Occipital lobe (tissue), 3 donors: ENCODE measurements at places on chromosomes 3 and 15. TPM values are rescaled to one million over a fixed set of nuclear protein-coding genes. Genes with fewer than 3 reads are reported as not detected.

Gene SERPINI2
- 2.0 TPM for total RNA-seq

Gene EOGT
- total RNA-seq = 8.6 TPM

Gene PGBD4
- total RNA-seq = 6.2 TPM

Gene CAMK2N2
- 3.4 TPM for total RNA-seq

Gene KLHL6
- total RNA-seq = 1.1 TPM

Gene TRIM71
- total RNA-seq = 2.5 TPM

GRCh38 chr3:47324278-47324865 lies 41.6 kb downstream of the KLHL18 start:
- peak; percentile 16 for DNase-seq

DNA sequence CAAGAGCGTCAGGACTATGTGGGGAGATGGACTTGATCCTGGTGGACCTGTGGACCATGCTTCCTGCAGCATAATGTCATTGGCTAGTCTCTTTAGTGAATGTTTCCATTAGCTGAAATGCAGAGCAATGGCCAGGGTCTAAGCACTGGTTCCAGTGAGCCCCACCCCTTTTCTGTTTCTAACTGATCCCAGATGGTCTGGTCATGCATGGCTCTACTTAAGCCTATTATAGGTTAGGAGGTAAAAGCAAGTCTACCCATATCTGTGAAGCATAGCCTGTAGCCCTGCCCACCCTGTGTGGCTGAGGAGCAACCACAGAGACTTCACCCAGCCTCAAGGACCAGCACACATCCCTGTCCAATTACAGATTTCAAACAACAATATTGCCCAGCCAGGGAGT lies 419.2 kb downstream of the ZNF385D start:
- DNase-seq = no peak

DNA sequence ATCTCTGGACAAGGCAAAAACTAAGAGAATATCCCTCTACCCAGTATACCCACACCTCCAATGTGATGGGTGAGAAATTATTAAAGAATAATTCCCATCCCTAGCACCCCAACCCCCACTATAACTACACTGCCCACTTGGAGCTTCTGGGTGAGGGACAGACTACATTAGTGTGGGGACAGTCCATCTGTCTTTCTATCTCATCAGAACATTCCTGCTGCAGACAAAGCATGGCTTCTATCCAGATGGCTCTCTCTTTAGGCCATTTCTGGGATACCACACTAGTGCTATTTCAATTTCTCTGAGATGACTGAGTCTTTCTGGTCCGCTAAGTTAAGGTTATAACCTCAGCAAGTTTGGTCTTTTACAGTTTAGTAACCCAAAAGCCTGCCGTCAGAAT lies 6.6 kb downstream of the CSNK1G1 start:
- DNase-seq = no peak

DNA sequence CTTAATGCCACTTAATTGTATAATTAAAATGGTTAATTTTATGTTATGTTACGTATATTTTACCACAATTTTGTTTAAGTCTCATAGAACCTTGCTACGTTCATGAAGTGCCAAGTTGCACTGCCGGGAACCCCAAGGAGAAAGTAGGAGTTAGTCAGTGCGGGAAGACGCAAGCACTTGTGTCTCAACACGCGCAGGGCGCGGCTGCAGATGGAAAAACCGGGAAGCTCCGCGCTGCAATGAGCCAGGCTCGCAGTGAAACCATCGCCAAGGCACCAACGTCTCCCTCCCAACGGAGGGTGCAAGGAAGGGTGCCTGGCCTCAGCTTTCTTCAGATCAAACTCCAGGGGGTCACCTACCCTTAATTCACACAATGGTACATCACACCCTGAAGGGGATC lies 21.6 kb downstream of the MAGI1 start:
- no peak for DNase-seq

- no peak for DNase-seq
Measured at GRCh38 chr15:84826369-84826823, 9.2 kb downstream of the ALPK3 start.

GRCh38 chr3:131892331-131892730 lies 142.5 kb downstream of the CPNE4 start:
- no peak for DNase-seq

DNA sequence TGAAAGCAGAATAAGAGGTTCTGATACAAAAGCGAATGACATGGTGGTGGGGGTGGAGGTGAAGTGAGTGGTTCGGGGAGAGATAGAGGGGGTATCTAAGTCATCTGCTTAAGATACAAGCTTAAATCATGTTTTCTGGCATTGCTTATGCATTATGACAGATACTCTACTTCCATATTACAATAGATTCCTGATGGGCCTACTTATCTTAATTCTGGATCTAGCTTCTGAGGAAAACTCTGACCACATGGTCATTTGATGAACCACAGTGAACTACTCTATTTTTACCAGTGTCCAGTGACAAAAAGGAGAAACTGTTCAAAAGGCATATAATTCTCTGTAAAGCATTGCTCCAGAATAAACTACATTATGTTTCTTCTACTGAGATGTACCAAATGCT lies 673.7 kb upstream of the CCDC54 start:
- DNase-seq = no peak

- no peak for DNase-seq
Measured at GRCh38 chr3:31422237-31422636, 110.5 kb upstream of the STT3B start.

GRCh38 chr3:44862226-44862637 lies 520 bp downstream of the TMEM42 start:
- no peak for DNase-seq

DNA sequence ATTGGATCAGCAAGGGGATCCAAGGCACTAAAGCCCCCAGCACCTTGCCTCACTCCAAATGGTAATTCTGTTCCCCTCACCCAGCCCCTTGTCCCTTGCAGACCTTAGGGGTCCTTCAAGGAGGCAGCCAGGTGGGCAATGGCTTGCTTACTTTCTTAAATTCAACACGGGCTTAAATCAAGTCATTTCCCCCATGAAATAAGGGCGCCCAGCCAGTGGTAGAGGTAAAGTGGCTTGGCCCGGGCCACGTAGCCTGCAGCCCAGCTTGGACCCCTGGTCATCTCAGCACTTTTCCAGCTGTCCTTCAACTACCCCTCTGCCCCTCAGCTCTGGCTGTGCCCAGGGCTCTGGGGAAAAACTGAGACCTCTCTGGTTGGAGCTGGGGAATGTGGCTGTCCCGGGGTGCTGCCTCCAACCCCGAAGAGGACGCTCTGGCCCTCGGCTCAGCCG lies 1.2 kb downstream of the PSTPIP1 start:
- no peak for DNase-seq

- no peak for DNase-seq
Measured at GRCh38 chr15:42087460-42087859, 6.9 kb downstream of the PLA2G4D start.

DNA sequence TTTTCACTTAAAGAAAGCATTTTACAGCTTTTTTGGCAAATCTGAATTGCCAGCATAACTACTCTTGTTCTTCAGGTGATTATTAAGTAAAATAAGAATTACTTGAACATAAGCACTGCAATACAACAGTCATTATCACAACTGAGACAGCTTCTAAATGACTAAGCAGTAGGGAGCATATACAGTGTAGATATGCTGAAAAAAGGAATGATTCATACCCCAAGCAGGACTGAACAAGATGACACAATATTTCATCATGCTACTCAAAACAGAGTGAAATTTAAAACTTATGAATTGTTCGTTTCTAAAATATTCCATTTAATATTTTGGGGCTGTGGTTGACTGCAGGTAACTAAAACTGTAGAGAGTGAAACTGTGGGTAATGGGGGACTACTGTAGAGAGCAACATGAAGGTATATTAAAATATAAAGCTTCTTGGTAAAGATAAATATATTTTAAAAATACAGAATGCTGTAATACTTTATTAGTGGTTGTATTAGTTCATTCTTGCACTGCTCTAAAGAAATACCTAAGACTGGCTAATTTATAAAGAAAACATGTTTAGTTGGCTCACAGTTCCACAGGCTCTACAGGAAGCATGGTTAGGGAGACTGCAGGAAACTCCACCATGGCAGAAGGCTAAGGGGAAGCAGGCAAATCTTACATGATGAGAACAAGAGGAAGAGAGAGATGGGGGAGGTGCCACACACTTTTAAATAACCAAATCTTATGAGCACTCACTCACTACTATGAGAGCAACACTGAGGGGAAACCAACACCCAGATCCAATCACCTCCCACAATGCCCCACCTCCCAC lies 84.8 kb downstream of the DCLK3 start:
- DNase-seq = no peak

DNA sequence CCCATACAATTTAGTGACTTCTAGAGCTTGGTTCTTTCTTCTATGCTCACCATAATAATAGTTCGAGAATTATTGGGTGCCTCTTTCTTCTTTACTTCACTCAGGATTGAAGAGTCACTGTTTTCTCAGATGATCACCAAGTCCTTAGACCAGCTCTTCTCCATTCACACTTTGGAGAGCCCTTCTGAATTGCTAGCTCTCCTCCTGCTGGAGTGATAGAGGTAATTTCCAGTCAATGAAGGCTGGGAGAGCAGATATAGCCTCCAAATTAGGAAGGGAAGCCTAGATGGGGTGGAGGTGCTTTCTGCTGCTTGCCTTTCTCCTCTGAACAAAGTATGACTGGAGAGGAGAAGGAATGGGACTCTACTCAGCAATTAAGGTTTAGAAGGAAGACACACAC lies 10.7 kb upstream of the BBX start:
- DNase-seq = no peak

GRCh38 chr3:120070263-120070981 lies 23.8 kb downstream of the GSK3B start:
- DNase-seq = no peak

- no peak for DNase-seq
Measured at GRCh38 chr15:70714565-70714964, 48.8 kb downstream of the UACA start.

- DNase-seq = no peak
Measured at GRCh38 chr3:11544412-11545181, 99.1 kb downstream of the VGLL4 start.

DNA sequence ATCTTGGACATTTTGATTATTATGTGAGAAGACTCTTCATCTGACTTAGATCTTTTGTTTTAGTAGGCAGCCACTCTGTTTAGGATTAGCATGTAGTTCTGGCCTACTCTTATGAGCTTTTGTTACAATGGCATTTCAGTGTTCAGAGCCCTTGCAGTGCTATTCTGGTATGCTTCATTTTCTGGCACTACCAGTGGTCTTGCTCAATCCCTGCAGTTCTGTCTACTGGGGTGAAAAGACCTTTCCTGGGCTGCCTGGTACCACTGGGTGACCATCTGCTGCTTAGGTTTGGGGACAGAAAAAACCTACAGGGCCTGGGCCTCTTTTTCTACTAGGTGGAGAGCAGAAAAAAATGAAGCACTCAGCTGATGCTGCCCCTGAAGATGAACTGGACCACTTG lies 42.5 kb downstream of the IL16 start:
- DNase-seq = no peak

GRCh38 chr15:31461911-31462480 lies 135.4 kb downstream of the KLF13 start:
- no peak for DNase-seq

DNA sequence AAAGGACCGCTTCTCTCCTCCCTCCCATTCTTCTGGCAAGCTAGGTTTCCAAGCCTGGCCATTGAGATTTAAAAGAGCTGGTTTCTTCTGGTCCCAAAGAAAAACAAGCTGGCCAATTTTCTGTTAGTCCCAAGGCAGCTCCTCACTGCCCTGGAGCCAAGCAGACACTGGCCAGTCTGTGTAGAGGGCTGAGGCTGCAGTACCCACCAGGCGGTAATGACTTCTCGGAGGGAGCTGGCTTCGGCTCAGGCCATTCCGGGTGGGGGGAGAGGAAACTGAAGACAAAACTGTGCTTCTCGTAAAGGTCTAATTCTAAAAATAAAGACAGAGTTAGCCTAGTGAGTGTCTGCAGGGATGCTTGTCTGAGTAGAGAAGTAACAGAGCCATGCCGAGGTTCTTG lies 78.5 kb upstream of the SMAD3 start:
- DNase-seq = no peak
